Coronary artery (tissue), 2 donors: ENCODE measurements at places on chromosomes 1 and 21.
A peak's percentile ranks its signal among the peaks of the same experiment; 100 is the strongest.

DNA sequence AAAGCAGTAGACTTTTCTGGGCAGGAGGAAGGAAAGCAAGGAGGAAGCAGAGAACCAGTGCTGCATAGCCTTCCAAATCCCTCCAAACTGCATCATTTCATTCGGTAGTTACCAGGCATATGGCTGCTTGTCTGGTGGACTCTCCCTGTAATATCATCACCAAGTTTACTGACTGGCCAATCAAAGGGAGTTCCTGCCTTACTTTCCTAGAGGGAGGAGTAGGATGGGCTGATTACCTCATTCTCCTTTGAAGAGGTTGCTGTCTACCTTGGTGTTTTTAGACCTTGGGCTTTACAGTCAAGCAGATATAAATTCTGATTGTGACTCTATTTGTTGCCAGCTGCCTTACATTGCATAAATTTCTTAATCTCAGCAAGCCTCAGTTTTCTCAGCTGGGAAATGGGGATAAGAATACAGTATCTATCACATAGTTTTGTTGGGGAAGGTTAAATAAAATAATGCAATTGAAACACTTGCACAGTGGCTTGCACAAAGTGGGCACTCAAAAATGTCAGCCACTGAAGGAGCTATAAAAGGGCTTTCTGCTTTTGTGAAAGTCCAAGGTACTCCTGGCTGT, 297.3 kb upstream of the PROX1 start:
- no peak for DNase-seq

DNA sequence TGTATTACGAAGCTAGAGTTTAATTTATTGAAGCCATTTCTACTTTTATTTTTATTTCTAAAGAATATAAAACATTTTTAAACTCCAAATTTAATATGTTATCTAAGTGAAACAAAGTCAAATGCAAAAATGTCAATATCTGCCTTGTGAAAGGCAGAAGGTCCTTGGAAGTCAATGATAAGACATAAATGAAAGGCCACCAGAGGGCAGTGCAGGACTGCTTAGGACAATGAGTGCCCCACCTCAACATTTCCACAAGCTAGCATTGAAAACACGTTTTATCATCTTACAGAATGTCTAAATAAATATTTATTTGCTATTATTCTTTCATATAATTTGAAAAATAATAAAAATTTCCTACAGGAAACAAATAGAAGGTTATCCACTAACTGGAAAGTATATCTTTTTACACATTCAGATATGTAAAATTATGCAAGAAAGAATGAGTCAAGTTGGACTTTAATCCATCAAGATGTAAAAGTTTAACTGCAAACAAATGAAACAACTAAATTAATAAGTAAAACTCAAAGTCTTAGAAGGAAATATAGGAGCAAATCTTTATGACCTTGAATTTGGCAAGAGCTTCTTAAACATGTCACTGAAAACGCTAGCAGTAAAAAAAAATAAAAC, 140.1 kb upstream of the FMN2 start:
- DNase-seq: no peak

- no peak for DNase-seq
These were observed 456.8 kb downstream of the SETD4 start for GRCh38 chr21:35603494-35603893.

GRCh38 chr1:153510984-153511410, 24.8 kb downstream of the S100A6 start:
- DNase-seq: no peak

DNA sequence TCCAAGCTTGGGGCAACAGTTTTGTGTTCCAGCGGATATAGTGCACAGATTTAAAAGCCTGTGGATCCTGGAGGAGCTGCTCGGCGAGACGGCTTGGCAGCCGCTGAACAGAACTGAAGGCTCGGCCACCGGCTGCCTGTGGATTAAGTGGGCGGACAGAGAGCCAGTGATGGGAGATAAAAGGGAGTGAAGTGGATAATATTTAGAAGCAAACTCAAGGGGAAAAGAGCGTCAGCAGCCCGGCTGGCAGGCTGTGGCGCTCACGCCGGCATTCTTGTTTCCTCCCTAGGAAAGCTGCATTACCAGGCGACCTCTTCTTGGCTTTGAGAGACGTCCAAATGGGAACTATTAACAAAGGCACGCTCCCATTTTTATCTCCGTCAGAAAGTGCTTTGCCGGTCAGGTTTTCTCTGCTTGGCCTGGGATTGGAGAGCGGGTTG, 10.4 kb downstream of the TRABD2B start:
- DNase-seq: peak; percentile 81

DNA sequence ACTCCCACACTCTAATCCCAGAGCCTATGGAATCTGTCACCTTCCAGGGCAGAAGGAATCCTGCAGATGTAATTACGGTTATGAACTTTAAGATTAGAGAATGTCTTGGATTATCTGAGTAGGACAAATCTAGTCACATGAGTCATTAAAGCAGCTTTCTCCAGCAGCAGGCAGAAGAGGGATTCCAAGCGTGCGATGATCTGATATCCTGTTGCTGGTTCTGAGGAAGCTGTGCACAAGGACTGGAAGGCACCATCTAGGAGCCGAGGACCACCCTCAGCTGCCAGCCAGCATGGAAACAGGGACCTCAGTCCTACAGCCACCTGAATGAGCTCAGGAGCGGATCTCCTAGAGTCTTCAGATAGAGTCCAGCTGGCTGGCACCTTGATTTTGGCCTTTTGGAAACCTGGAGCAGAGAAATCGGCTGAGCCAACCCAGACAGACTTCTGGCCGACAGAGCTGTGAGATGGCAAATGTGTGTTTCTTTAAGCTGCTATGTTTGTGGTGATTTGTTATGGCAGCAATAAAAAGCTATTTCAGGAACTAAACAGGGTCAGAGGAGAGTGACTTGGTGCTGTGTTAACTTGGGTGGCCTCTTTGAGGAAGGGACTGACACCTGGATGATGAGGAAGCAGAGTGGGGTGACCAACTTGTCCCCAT, 34.5 kb downstream of the LRRN2 start:
- DNase-seq: no peak
